Stimulated activated CD8-positive, alpha-beta memory T cell treated with anti-CD3 and anti-CD28 coated beads, Interleukin-15, amount 100 ng/mL, for 48 hours (primary cell): ENCODE measurements at places on chromosomes 3 and 15.

DNA sequence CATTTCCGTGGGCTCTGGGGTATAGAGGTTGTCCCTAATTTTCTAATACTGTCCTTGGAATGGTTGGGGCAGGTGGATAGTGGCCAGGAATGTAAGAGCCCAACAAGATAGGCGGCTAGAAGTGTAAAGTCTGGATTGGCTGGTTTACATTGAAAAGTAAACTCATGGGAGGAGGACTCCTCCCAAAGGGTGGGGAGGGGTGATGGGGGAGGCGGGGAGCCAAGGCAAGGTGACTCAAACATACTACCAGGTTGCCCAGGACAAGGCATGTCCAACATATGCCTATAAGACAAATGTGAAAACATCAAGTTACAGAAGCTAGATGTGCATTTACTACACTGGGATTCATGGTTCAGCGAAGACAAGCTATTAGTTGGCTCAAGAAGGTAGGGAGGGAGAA is 14.3 kb upstream of the SAMMSON start:
- DNase-seq: no peak

GRCh38 chr3:5298453-5298852 is 110.9 kb downstream of the EDEM1 start:
- no peak for DNase-seq

GRCh38 chr15:97234851-97235610 is 725.5 kb upstream of the ARRDC4 start:
- no peak for DNase-seq

- DNase-seq: no peak
These were observed 12.2 kb upstream of the RBMS3 start for GRCh38 chr3:29268651-29269050.

DNA sequence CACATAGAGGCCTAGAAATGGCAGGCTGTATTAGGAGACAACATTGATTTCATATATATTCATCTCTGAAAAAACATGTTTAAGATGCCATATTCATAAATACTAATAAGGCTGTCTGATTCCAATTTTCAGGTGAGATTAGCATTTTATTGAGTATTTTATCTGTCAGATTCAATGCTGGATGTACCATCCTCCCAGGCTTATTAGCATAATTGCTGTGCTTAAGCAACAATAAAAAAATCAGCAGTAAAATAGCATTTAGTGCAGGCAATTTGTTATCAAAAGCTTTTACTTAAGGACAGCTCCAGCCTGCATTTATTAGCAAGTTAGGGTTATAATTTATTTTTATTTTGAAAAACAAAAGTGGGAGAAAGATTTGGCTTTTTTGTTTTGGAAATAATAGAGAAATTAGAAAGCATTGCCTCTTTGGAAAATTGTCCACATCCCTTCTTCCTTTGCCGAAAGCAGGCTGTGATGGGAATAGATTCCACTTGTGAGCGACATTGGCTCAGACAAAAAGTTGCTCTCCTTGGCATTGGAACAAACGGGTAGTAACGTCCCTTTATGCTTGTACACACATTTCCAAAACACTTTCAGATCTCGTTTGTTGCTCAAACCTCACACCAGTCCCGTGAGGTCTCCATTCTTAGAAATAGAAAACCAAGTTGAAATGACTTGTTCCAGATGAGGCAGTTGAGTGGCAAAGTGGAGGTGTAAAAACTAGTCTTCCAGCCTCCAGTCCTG is 134.0 kb downstream of the LPP start:
- DNase-seq: no peak

DNA sequence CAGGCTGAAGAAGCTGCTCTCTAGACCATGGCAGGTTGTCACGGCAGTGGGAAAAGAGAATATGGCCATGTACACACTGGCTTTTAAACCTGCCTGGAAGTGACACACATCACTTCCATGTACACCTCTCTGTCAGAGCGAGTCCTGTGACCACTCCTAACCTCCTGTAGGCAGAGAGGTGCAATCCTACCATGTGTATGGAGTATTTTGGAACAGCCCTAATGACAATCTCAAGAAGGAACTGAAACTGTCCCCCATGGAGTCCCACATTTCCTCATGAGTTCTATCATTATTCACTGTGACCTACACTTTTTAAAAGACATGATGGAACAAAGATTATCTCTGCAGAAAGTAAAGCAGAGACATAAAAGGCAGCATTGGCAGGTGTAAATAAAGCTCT is 153.4 kb upstream of the PFN2 start:
- DNase-seq: no peak

DNA sequence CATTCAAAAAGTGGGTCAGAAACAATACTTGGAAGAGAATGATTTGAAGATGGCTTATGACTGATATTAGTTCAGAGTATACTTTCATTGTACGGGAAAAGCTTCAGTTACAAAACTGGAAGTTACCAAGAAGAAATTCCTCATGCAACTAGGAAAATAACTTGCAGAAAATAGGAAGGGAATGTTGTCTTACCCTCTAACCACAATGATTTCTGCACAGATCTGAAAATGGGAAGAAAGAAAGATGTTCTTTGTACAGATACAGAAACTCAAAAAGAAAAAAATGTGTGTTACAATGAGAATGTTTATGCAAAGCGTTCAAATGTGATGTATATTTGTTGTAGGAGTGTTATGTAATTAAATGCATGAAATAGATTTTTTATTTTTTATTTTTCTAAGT is 3.7 kb downstream of the ZNF280D start:
- DNase-seq: no peak

GRCh38 chr3:174462916-174463315 is 396.2 kb upstream of the NAALADL2 start:
- DNase-seq: no peak

DNA sequence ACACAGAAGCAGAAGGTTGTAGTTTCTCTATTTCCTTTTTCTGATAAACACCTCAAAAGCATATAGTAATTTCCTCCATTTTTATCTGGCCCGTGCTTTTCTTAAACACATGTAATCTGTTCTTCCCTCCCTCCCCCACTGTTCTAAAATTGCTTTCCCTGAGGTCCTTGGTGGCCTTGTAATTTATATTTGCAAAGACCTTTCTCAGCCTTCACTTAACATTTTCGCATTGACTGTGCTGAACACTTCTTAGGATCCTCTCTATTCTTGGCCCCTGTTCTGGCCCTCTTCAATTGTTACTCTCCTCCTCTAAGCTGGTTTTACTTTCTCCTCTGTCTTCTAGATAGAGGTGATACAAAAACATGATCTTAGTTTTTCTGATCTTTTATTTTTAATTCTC is 28.3 kb downstream of the GAP43 start:
- DNase-seq: no peak

DNA sequence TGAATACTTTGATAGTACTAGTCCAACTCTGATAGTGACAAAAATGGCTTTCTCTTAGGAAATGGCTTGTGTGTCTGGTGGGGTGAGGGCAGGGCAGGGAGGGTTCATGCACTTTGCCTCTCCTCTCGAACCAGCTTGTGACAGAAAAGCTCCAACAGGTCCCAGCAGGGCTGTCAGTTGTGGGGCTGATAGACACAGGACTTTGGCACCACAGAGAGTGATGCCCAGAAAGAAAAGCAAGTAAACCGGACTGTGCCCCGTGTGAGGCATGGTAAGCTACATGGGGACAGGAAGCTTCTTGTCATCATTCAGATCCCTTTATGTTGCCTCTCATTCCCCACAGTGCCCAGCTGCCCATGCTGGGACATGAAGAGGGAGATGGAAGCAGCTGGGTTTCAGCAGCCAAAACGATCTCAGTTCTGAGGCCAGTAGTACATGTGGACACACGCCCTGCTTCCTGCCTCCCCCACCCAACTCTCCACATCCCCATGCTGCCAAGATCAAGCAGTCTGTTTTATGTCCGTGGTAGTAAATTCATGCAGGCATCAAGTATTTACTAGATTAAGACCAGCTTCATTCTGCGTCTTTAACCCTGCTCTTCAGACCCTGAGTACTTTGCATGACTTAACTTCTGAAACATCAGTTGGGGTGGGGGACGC is 29.7 kb upstream of the LIPC start:
- DNase-seq: no peak

- no peak for DNase-seq
These were observed 775.0 kb downstream of the DIPK2A start for GRCh38 chr3:144746631-144747030.

- no peak for DNase-seq
These were observed 48.8 kb upstream of the PSMD6 start for GRCh38 chr3:64072126-64072525.

- DNase-seq: no peak
These were observed 57.1 kb downstream of the RAP2B start for GRCh38 chr3:153219146-153219545.

DNA sequence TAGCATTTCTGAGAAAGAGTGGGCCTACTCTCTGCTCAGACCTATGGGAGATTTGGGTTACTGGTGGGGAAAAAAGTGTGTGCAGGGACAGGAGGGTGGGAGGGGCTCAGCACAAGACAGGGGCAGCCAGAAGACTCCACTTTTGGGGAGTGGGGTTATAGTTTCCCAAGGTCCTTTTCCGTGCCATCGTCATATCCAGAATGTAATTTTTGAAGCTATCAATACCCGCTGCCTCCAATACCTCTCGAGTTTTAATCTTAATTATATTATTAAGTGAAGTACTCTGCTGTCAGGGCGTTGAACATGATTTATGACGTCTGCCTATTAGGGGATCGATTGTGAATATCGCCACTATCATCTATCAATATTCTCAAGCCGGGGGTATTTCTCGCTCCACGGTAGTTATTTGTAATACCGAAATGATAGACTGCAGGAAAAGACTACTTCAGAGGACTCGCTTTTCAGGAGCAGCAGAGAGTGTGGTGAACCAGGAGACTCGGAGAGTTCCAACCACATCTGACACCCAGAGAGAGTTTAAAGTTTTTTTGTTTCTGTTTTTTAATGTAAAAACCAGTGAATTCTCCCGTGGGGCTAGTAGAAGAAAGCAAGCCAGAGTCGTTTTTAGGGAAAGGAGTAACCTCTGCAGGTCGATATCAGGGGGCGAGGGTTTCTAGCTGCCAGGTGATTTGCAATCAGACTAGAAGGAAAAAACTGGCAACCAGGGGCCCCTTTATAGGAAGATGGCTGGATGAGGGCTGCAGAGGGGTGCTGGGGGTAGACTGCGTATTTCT is 20.6 kb downstream of the NR2F2 start:
- DNase-seq: no peak

DNA sequence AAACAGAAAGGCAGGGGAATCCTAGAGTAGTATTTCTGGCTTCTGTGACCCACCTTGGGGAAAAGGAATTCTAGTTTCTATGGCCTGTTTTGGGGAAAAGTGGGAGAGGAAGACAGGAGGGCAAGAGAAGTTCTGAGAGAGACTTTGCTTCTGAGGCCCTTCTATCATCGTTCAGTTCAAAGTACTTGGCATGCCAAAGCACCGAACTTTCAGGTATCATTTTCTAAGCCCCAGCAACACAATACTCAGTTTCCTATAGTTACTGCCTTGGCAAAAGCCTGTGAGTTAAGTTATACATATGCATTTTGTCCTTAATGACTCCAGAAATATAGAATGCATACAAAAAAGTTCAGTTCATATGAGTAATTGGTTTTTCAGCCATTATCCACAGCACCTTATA is 74.1 kb upstream of the CHD2 start:
- no peak for DNase-seq

- DNase-seq: no peak
These were observed 19.0 kb downstream of the LARP6 start for GRCh38 chr15:70834999-70835398.

DNA sequence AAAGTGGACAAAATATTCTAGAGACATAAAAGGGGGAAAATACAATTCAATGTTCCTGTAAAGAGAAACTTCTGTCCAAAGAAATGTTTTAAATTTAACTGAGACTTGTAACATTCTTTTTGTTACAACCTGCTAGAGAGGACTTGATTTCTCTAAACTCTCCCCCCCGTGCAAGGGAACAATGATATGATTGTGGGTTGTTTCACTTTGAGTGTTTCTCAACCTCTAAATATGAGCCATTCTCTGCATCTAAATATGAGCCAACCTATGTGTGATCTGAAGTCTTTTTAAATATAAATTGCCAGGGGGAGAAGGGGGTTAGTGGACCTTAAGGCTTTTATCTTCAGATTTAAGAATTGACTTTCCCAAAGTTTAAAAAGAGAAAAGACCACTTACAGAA is 14.6 kb downstream of the ZNF860 start:
- no peak for DNase-seq

GRCh38 chr15:76252249-76252648 is 59.0 kb downstream of the ETFA start:
- no peak for DNase-seq
